IMR-90 (cell line): ENCODE measurements at places on chromosomes 3 and 15. TPM values are rescaled to one million over a fixed set of nuclear protein-coding genes. Genes with fewer than 3 reads are reported as not detected.

Gene PAK6
- not detected in 2 replicates for total RNA-seq

Gene NMNAT3
- total RNA-seq = under 0.01 and 0.36 TPM in 2 replicates

Gene SCAANT1
- not detected in 2 replicates for total RNA-seq

Gene C2CD4A
- total RNA-seq = not detected in 2 replicates

Gene RFTN1
- 52.0 and 52.2 TPM in 2 replicates for total RNA-seq

DNA sequence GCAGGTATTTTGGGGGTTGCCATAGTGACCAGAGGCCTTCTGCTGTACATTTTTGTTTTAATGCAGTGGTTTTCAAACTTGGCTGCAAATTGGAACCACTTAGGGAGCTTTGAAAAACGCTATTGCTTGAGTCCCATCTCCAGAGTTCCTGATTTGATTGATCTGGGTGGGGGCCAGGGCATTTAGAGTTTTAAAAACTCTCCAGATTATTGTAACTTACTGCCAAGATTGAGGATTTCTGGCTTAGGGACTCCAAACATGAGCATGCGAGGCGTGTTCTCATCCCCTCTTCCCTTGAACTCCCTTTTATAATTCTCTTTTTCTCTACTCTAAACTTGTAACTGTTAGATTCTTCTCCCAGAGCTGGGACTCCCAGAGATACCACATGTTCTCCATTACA lies 340.8 kb upstream of the SUCLG2 start:
- DNase-seq = no peak

GRCh38 chr3:56111606-56112304 lies 356.5 kb downstream of the ERC2 start:
- DNase-seq = no peak

GRCh38 chr15:26996250-26996649 lies 25.3 kb downstream of the GABRG3 start:
- DNase-seq = no peak

GRCh38 chr3:18740631-18741583 lies 315.8 kb upstream of the SATB1 start:
- no peak for DNase-seq

DNA sequence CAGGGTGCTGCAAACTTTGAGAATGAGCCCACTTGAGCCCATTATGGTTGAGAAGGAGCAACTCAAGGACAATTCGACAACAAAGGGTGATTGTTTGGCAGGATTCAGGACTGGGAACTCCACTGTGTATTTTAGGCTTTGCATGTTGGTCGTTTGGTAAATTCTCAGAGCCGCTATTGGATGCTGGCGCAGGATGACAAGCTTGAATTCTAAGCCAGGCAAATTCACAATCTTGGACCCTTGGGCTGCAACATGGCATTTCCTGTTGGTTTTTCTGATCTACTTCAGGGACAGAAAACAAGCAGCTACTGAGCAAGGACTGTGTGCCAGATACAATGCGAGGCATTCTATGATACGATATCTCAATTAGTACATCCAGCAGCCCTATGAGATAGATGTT lies 82.8 kb downstream of the RYR3 start:
- DNase-seq = no peak

DNA sequence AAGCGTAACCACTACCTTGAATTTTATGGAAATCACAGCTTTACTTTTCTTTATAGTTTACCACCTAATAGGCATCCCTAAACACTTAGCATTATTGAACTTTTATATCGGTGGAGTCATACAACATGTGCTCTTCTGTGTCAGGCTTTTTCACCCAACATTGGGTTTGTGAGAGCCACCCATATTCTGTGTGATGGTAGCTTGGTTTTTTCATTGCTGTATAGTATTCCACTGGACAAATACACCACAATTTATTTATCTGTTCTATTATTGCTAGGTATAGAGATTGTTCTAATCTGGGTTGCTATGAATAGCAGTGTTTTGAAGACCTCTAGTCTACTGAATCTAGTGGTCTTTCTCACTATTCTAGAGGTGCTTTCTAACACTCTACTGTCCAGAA lies 31.6 kb upstream of the ATP1B3 start:
- DNase-seq = no peak

DNA sequence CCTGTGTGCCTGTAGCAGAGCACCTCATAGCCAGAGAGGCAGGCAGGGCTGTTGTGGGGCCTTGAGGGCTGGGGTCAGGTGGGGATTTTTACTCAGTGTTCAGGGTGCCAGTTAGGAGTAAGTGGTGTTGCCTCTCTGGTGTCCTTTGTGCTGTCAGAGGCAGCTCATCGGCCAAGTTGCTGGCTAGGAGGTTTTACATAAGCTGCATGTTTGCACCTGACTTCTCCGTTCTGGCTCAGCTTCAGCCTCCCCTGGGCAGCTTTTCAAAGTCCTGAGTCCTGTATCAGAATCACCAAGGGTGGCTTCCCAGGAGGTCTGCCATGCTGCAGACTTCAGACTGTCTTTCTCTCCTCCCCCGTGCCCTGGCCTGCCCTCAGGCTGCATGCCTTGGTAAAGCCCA lies 242.6 kb upstream of the TPM1 start:
- no peak for DNase-seq

DNA sequence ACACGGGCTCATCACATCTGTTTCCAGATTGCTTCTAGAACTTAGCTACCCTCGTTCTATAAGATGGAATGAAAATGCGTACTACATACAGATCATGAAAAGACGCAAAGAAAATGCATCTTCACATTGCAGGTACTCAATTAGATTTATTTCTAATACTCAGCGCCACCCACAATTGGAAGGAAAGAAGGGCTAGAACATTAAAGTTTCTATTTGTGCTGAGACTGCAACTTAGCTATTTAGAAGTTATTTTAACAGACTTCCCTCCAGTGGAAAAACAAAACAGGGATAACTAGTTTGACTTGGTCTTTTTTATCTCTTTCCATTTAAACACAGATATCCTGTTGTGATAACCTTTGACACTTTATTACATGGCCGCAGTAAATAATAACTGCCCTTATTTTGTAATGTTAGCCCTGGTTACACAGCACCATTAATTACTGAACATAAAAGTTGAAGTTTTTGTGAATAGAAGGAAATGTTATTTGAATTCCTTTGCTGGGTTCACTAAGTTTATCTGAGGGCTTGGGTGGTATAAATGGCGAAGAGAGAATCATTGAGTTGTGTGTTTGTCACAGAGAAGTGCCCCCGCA lies 86.9 kb upstream of the SLC25A26 start:
- DNase-seq = no peak

- peak; percentile 37 for DNase-seq
These were observed 116.4 kb upstream of the TJP1 start for GRCh38 chr15:29938361-29939335.

- no peak for DNase-seq
These were observed 405.9 kb upstream of the TBL1XR1 start for GRCh38 chr3:177603148-177603603.

DNA sequence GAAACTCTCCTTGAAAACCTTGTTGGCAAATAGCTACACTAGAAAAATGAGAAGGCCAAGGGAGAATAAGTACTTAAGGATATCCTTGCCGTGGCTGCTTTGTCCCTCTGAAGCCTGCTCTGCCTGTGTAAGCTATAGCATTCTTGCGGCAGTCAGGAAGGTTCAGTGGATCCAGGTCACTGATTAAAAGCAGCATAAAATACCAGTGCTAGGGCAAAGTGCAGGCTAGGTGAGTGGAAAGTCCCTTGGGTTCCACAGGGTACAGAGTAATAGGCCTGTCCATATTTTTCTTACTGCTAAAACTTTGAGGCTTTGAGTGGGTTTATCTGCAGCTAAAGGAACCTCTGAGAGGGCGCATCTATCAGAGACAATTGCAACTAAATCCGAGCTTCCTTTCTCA lies 10.3 kb downstream of the CXCR6 start:
- no peak for DNase-seq

DNA sequence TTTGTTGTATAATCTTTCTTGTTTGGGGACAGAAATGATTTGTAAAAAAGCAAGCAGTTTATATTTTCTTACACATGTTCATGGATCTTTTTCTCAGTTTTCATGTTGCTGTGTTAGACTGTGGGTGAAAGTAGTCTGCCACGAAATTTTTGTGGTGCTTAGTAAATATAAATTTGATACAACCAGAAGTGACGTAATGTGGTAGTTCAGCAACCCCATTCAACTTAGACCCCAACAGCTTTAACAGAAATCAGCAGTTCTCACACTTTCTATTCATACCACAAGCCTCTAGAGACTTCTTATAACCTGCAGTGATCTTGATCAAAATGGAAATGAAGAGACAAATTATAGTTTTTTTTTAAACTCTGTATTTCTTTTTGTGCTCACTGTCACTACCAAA lies 120.2 kb upstream of the IGSF10 start:
- DNase-seq = no peak
